ENCODE measurements at places on chromosomes 2 and 18. TPM values are rescaled to one million over a fixed set of nuclear protein-coding genes. Genes with fewer than 3 reads are reported as not detected.

DNA sequence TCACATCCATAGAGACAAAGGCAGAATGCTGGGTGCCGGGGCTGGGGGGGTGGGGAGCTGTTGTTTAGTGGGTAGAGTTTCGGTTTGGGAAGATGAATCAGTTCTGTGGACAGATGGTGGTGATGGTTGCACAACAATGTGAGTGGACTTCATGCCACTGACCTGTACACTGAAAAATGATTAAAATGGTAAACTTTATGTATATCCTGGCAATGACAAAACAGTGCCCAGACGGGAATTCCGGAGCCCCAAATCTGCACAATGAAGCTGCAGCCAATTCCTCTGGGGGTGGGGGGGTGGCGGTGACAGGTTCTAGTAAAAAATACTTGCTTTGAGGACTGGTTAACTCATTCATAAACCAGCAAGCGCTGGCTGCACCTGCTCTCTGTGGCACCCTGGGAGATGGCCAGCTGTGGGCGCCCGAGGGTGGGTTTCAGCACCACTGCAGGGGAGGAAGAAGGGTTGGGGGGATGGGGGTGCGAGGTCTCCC, 81.8 kb upstream of the HPCAL1 start:
- no peak for DNase-seq

DNA sequence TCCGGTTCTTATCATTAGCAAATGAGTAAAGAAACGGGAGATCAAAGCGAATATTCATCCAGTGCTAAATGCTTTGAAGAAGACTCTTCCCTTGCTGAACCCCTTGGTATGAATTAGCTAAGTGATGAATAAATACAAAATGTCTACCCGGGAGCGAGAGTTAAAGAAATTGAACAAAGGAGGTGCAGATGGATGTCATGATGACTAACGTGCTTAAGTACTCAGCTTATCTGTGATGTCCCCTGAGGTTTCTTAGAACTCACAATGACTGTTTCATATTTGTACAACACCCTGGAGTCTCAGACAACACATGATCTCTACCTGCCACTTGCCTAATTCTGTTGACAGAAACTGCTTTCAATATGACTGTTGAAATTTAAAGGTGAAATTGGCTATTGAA, 148.5 kb downstream of the TMEM200C start:
- DNase-seq, result no peak

- DNase-seq, result no peak
These were observed 166.7 kb downstream of the MCFD2 start for GRCh38 chr2:46748735-46749531.

DNA sequence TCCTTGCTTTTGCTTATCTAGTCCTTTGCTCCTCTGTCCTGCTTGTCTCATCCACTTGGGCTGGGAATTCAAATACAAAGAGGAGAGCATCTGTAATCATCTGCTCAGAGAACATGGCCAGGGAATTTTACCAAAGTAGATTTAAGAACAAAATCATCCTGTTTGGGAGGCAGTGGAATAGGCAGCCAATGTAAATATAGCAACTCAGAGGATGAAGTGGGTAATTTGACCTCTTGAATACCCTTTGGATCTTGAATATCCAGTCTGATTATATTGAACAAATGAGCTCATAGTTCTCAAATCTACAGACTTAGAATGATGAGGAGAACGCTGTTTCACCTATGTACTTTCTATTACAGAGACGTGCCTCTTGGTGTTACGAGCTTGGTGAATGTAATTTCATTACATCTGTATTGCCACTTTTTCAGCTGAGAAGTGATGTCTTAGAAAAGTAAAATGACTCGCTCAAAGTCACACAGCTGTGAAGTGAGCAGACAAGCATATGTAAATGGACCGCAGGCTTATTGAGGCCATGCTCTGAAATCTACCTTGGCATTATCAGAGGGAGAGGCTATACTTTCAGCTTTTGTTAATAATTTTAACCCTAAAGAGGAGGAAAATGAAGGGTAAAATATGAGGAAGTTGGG, 266.3 kb downstream of the MTX2 start:
- DNase-seq, result no peak

The SPEG gene
- 1.4 TPM for total RNA-seq

DNA sequence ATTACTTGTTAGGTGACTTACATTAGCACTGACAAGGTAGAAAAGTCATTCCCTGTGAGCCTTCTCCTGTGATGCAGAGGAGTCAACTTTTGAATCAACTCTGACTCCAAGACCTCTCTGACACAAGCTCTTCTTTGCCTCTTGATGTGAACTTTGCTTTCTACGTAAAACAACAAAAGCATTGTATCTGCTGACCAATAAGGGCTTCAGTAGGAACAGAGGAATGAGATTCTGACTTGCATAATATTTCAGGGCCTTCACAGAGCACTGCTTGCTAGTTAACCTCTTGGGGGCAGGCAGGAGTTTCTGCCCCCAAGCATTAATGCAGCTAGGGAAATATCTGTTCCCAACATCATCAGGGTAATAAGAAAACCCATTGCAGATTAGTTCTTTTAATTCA, 791.5 kb downstream of the BCL11A start:
- DNase-seq, result no peak

The HNMT gene
- total RNA-seq, result not detected

GRCh38 chr2:100747551-100747950, 72.4 kb upstream of the NPAS2 start:
- no peak for DNase-seq

DNA sequence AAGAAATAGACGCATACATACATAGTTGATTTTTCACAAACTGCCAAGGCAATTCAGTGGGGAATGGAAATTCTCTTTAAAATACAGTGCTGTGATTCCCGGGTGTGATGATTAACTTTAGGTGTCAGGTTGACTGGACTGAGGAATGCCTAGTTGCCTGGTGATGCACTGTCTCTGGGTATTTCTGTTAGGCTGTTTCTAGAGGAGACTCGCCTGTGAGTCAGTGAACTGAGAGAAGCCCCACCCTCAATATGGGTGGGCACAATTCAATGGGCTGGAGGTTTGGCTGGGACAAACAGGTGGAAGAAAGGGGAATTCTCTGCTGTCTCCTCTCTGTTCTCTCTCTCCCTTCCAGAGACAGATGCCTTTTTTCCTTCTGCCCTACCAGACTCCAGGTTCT, 187.6 kb downstream of the ARHGAP28 start:
- DNase-seq, result no peak
